ENCODE measurements at places on chromosomes 3 and 15.

DNA sequence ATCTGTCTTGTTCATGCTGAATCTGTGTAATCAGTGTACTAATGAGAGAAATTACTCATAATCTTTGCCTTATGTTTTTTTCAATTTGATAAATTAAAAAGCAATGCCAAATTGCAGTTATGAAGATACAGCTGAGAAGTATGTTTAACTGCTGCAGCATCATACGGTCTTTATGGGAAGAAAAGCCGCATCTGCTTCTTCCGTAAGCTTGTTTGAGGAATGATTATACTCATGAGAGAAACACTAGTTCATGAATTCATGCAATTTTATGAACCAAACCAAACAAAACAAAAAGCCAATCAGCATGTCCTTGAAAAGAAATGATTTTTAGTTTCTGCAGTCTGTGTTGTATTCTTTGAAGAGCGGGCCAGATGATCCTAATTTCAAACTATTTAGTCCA lies 275.9 kb upstream of the ARHGEF26 start:
- no peak for DNase-seq

DNA sequence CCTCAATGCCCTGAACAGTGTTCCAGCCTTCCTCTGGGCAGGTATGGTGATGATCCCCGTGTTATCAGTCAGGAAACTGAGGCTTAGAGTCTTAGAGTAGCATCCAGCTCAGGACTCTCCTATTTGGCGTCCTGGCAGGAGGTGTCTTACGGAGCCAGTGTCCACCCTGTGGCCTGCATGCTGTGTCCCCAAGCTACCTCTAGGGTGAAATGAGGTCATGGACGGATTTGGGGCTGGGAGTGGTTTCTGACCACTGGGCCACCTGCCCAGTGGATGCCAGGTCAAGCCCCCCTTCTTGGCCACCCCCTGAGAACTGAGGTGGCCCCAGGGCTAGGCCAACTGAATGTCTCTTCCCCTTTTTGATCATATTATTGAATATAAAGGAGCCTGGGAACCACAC lies 27.2 kb upstream of the SLC6A6 start:
- DNase-seq = no peak

DNA sequence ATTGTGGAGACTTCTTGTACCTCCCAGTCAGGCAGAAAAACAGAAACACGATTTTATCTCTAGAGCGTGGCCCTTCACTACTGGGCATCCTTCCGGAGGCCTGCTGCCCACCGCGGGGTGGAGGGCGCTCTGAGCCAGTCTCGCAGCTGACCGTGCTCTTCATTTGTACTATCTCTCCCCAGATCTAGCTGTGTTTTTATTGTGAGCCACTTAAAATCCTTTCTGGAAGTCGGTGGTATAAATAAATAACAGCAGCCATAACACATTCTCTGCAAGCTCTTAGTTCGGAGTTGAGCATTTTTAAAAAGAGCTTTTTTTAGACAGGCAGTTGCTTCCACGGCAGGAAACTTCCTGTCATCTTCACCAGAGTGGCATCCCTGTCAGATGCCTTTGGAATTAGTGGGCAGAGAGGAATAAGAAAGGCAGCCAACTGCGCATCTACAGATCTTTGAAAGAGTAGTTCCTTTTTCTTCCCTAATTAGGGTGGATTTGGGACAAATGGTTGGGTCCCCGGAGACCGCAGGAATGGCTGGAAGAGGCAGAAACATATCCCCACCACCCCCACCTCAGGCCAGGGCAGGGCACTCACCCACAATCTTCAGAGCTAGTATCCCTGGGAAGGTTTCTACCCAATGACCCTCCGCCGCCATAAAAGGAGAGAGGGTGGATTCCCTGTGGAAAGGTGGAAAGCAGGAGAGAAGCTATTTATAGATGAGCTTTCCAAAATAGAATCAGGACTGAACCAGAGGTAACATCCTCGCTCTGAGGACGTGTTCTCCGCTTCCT lies 91.1 kb downstream of the TOP2B start:
- DNase-seq = no peak

GRCh38 chr3:38374221-38374620 lies 27.6 kb downstream of the XYLB start:
- DNase-seq = no peak

DNA sequence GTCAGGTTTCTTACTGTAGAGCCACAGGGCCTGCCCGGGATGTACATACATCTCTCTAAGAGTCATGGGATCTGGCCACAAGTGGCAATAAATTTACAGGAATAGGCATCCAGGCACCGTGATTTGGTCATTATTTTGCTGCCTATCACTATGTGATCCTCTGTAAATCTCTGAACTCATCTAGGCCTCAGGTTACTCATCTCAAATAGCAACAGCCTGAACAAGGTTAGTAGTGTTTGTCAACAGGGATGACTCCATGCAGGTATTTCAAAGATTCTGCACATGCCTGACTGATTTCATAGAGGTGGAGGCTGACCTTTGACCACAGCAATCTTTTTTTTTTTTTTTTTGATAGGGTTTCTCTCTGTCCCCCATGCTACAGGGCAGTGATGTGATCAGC lies 88.8 kb upstream of the TBL1XR1 start:
- DNase-seq = no peak

GRCh38 chr15:61115679-61116078 lies 113.4 kb downstream of the RORA start:
- DNase-seq = no peak

- DNase-seq = no peak
Observed at GRCh38 chr3:150059729-150060128, 89.0 kb upstream of the PFN2 start.

DNA sequence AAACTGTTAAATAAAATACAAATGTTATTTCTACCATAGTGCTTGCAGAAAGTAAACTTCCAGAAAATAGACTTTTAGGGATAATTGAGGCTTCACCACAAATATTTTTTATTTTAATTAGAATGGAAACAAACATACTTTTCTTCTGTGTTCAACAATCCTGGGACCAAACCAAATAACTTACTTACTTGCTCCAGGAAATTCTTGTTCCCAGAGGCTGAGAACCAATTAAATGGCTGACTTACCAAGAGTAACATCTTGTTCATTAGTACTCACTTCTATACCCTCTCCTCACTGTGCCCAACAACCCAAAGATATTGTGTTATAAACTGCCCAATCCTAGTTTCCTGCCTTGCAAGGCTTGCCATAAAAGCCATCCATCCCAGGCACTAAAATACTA lies 172.2 kb upstream of the PFN2 start:
- no peak for DNase-seq

- DNase-seq = no peak
Observed at GRCh38 chr3:187122261-187122660, 17.0 kb downstream of the RPL39L start.

GRCh38 chr3:131775650-131776049 lies 259.2 kb downstream of the CPNE4 start:
- no peak for DNase-seq

- no peak for DNase-seq
Observed at GRCh38 chr3:112685956-112686799, 45.2 kb upstream of the CCDC80 start.

GRCh38 chr3:35932995-35933394 lies 293.7 kb downstream of the ARPP21 start:
- DNase-seq = no peak

DNA sequence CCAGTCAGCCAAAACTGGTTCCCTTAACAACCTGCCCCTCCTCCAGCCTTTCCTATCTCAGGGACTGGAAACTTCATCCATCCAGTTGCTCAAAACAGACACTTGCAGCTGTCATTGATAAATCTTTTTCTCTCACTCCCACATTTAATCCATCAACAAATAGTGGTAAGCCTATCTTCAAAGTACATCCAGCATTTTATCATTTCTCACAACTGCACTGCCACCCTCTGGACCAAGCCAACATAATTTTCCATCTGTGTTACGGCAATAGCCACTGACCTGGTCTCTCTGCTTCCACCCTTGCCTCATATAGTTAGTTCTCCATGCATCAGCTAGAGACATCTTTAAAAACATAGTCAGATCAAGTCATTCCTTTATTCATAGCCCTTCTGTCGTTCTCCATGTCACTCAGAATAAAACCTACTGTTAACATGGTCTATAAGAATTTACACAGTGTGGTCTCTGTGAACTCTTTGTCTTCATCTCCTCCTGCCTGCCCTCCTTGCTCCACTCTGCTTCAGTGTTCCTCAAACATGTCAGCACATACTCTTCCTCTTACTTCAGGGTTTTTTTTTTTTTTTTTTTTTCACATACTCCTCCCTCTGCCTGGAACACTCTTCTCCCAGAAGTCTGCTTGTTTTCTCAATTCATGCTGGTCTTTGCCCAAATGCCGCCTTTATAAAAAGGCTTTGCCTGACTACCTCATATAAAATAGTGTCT lies 102.5 kb upstream of the COL6A5 start:
- no peak for DNase-seq

GRCh38 chr3:136753326-136753939 lies 1.3 kb upstream of the STAG1 start:
- no peak for DNase-seq

DNA sequence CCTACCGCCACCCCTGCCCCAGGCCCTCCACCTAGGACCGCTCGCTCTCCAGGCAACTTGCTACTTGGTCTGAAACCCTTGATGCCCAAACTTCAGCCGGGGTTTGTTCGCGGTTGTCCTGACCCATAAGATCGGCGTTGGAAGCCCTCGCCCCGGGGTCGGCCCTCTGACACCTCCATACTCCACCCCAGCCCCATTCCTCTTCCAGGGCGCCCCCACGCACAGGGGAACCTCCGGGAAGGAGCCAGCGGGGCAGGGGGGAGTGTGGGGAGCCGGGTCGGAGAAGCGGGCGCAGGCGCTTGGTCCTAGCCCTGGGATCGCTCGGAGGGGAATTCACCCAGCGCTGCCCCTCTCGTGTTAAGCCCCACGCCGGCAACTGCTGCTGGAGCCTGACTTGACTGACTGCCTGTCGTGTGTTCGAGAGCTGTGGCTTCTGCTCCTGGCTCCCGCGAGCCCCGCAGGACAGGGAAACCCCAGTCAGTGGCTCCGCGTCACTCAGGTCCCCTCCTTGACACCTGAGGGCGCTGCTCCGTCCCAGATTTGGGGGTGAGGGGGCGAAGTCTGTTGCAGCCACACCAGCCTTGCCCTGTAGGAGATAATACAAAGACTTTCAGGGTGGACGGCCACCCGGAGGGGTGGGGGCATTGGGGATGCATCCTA lies 675 bp downstream of the RYR3 start:
- DNase-seq = peak; percentile 63

- DNase-seq = peak; percentile 78
Observed at GRCh38 chr3:42535981-42536784, 33.7 kb downstream of the VIPR1 start.

GRCh38 chr15:66773129-66773873 lies 71.3 kb downstream of the SMAD6 start:
- no peak for DNase-seq

Data from WTC11 (cell line).